ENCODE measurements at places on chromosomes 7 and 10.

DNA sequence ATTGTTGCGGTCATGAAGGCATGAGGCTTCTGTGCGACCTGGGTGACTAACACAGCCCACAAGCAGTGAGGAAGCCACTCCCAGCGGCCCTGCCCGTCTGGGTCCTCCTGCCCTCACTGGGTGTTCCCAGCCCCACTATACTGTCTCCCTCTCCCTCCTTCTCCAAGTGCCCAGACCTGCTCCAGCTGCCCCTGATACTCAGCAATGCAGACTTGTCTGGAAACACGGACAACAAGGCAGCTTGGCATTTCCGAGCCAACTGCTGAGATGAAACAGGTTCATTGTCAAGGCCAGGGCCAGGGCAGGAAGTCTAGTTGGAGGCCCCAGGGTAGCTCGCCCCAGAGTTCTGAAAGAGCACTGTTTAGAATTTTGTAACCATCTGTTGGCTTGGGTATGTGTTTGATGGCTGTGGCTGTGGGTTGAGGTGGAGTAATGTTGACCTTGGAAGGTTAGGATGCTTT, 95.7 kb downstream of the RBM20 start:
- no peak for DNase-seq

DNA sequence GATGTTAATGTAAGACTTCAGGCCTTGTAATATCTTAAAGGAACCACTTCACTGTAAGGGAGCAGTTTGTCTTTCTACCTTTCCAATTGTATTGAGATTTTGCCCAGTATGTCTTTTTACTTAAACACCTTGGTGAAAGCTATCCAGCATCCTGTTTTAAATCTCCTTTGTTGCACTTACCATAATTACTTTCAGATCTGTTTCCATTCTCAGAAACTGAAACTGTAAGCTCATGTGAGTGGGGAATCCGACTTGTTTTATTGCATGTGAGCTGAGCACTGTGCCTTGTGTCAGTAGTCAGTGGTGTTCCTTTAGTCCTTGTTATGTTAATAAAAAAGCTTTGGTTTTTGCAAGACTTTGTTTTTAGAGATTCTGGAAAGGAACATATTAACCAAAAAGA, 42.2 kb downstream of the BMPR1A start:
- DNase-seq = no peak

GRCh38 chr10:124289851-124290795, 128.6 kb downstream of the OAT start:
- no peak for DNase-seq

DNA sequence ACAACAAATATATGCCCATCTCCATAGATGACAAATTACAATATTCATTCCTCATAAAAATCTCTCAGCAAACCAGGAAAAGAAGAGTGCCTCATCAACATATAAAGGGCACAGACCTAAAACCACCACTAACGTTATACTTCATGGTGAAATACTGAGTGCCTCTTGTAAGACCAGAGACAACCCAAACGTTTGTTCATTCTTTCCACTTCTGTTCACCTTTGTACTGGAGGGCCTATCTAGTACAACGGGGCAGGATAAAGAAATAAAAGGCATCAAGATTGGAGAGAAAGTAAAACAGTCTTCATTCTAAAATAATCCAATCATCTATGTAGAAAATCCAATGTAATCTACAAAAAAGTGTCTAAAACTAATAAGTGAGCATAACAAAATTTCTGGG, 79.1 kb downstream of the LARP4B start:
- DNase-seq = no peak

DNA sequence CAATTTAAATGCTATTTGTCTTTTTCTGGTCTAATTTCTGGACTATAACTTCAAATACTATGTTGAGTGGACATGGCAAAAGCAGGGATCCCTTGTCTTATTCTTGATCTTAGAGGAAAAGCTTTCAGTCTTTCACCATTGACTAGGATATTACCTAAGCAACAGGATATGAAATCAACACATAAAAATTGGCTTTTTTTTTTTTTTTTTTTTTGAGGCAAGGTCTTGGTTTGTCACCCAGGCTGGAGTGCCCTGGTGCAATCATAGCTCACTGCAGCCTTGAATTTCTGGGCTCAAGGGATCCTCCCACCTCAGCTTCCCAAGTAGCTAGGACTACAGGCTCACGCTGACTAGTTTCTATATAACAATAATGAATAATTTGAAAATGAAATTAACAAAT, 90.8 kb downstream of the JMJD1C start:
- DNase-seq = no peak

DNA sequence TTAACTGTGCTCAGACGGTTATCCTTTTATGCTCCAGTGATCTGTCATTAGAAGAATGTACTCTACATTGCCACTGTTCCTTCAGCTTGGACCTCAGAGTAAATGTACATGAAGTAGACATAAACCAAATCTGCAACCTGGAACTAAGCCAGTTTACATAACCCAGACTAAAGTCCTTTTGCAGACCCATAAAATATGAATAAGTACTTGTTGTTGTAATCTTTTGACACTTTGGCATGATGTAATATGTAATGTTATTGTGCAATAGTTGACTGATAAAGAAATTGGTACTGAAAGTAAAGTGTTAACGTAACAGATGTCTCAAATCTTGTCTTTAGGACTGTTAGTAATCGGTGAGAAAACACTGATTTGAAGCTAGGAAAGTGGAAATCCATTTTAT, 115.8 kb upstream of the SORCS1 start:
- no peak for DNase-seq

- no peak for DNase-seq
Observed at GRCh38 chr7:21044384-21044783, 257.7 kb upstream of the SP8 start.

DNA sequence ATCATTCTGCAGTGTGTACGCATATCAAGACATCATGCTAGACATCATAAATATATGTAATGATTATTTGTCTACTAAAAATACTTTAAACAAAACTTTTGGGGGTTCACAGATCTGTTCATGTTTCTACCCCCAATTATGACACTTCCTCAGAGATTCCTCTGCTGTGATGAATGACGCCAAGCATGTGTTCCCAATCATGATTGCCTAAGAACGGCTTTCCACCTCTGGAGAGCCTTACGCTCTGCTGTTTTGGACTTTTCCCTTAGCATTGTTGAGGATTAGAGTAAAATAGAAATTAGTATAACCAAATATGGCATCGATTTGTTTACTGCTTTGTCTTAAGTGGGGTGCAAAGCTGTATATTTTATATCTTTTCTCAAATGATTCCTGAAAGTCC, 236.3 kb upstream of the IGFBP3 start:
- DNase-seq = no peak

DNA sequence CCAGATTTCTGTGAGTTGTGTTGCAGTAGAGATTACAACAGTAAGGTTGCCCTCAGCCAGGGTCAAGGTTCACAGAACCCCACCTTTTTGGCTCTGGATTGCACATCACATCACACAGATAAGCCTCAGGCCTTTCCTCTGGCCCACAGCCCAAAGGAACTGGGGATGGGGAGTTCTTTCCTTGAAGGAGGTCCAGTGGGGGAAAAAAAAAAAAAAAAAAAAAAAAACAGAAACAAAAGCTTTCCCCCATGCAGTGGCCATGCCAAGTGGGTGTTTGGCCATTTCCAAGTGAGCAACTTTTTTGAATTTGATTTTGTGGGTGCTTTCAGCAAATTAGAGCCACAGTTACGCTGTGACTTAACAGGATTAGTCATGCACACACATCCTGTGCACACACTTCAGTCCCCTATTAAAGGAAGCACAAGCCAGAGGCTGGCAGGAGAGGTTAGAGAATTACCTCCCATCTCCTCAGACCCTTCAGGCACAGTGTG, 79.3 kb upstream of the NANOS1 start:
- no peak for DNase-seq

- DNase-seq = no peak
Observed at GRCh38 chr7:147915781-147916180, 674.8 kb upstream of the C7orf33 start.

DNA sequence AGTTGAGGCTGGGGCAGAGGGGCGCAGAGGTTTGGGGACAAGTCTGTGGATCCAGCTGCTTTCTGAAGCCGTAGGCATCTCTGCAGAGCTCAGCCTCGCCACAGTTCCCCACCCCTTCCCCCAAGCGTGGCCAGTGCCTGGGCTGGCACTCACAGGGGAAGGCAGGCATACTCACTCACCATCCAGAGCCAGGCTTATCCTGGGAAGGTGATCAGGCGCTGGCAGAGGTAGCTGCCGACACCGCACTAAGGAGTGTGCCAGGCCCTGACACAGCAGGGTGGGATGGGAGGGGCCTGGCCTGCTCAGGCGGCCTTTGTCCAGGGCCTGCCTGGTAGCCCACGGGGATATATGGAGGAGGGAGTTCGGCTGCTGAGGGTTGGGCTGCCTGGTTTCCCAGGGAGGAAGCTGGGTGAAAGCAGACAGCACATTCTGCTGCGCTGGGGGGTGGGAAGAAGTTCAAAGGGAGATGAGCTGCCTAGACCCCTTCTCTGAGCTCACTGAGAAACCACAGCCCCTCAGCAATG, 15.9 kb downstream of the VSIR start:
- no peak for DNase-seq

DNA sequence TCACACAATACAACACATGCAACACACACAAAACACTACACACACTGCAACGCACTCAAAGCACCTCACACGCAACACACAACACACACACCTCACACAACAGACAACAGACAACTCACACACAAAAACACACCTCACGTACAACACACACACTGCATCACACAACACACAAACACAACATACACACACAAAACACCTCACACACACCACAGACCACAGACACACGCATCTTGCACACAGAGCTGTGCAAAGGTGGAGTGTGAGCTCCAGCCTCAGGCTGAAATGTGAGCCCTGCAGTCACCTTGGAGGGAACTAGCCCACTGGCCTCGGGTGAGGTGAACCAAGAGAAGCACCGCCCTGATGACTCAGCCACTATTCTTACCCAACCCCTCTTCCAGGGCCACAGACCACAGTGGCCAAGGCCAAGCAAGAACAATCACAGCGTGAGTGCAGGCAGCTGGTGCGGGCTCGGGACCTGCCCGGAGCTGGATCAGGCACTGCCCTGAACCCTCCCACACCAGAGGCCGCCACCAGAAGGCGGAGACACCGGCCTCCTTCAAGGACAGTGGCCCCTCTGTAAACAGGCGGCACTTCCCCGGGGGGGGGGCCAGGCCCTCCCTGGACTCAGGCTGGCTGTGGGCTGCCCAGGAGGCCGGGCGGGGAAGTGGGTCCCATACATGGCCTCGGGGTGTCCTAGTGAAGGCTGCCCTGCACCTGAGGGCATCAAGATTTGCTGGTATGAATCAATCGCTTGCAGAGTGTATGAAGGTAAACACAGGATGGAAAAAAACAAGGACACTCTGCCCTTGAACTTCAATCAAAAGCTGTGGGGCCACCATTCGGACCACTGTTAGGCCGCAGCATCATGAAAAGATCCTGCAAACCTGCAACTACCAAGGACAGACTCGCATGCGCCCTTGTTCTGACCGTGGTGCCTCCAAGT, 106.7 kb downstream of the TNS3 start:
- DNase-seq = no peak

GRCh38 chr10:72038458-72039001, 49.8 kb downstream of the SPOCK2 start:
- no peak for DNase-seq

GRCh38 chr7:69772718-69773436, 174.6 kb downstream of the AUTS2 start:
- DNase-seq = no peak

GRCh38 chr7:151839451-151839921, 37.4 kb downstream of the PRKAG2 start:
- no peak for DNase-seq

GRCh38 chr10:27688276-27688675, 57.3 kb downstream of the MKX start:
- DNase-seq = no peak

DNA sequence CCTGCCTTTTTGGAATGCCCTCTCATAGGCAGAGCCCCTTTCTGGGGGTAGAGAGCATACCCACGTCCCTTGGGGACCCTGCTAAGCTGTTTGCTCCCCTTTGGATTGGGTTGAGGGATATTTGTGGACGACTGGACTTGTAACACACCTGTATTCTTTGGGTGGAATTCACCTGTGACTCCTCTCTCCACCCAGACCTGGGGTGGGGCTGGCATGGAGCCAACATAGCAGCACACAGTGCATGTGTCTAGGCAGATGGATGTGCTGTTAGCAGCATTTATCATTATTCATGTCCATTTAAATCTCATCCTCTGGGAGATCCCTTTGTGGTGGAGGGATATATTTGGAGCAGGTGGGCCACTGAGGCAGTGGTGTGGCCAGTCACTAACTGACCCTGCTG, 51.0 kb downstream of the CDH23 start:
- DNase-seq = no peak

DNA sequence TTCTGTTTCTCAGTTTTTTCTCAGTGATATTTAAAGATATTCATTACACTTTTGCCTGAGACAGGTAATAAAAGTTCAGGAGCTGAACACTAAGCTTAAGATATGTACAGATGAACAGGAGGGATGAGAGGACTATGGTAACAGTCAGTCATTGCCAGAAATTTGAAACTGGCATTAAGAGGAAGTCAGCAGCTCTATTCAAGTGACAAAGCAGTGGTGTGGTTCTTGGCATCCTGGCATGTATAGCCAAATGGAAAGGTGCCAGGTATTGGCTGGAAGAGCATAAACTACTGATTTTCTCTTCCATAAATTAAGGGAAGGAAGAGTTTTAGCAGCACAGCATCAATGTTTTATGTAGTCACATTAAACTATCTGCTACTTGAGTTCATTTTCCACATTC, 22.7 kb downstream of the HOXA1 start:
- no peak for DNase-seq

DNA sequence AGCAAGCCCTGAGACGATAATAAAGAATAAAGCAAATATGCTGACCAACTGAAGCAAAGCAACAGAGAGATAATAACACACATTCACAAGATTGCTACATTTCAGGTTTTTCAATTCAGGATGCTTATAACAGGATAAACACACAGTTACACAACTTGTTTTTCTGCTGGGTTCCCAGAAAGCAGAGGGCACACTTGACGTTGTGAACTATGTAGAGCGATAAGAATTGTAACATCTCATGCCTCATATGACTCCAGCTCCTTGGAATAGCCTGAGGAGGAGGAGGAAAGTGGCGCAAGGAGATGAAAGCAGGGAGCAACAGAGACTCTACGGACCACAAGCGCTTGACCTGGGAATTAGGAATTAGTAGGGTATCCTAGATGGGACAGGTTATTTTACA, 201.7 kb downstream of the SKAP2 start:
- no peak for DNase-seq

- DNase-seq = no peak
Observed at GRCh38 chr7:23093546-23093945, 12.0 kb upstream of the KLHL7 start.

GRCh38 chr10:72233621-72234020, 17.5 kb upstream of the ASCC1 start:
- no peak for DNase-seq

All from stimulated activated CD4-positive, alpha-beta T cell treated with anti-CD3 and anti-CD28 coated beads, Interleukin-1b, Interleukin-23, amount 100 ng/mL, for 4 hours (primary cell).